ENCODE measurements at places on chromosomes 5 and 9.

DNA sequence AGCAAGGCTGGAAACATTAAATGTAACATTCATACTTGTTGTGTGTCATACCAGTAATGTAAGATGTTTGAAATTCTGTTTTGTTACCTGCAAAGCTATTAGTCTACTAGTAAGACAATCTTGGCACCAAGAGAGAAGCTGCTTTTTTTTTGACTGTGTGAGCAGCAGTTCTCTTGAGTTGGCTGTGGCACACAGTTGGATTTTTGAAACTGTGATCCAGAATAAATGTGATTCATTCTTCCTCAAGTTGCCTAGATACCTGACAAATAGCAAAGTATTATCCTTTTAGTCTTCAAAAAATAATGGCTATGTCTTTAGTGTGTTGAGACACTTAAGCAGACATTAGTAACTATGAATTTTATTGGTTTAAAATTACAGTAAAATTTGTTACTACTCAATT, 57.2 kb upstream of the HAPLN1 start:
- no peak for DNase-seq

DNA sequence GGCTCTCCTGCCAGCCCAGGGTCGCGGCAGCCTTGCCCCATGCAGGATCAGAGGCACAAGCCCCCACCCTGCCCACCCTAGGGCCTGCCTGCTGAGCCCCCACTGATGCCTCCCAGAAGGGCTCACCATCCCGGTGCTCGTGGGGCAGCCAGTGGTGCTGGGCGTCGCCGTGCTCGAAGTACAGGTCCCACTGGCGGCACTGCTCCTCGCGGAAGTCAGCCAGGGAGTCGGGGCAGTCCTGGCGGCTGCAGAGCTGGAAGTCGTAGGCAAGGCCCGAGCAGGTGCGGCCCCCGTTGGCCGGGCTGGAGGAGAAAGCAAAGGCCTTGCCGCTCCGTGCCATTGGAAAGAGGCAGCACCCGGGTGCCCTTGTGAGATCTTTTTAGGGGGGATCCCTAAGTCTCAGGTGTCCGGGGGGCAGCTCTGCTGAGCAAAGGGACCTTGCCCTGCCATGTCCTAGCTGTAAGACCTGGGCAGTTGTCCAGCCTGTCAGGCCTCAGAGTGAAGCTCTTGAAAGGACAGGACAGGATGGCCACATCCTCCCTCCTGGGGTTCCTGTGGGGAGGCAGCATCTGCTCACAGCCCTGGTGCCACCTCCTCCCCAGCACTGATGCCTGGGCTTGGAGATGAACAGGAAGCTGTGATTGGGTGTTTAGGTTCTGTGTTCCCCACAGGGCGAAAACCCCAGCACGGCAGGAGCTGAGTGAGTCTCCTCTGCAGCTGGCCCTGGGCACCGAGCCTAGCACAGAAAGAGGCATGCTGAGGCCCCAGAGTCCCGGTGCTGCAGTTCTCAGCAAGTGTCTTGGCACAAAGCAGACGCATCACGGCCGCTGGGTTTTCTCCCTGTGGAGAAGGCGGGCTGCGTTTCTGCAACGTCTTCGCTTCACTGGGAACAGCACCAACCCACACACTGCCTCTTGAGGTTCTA, 77.7 kb downstream of the ZNF354C start:
- DNase-seq: no peak

DNA sequence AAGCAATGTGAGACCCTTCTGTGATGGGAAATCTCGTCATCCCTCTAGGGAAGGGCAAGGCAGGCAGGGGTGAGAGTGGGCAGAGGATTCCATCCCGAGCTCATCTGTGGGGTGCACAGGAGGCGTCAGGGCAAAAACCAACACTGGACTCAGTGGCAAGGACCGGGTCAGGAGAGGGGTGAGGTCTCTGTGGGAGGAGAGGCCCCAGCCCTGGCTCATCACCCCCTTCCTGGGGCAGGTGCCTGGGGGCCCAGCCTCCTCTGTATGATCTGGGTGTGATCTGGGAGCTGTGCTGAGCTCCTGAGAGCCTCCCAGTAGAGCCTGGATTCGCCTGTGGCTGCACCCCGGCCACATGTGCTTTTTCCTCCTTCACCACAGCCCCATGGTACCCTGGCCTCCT, 597 bp downstream of the SPATA31E1 start:
- DNase-seq: no peak

DNA sequence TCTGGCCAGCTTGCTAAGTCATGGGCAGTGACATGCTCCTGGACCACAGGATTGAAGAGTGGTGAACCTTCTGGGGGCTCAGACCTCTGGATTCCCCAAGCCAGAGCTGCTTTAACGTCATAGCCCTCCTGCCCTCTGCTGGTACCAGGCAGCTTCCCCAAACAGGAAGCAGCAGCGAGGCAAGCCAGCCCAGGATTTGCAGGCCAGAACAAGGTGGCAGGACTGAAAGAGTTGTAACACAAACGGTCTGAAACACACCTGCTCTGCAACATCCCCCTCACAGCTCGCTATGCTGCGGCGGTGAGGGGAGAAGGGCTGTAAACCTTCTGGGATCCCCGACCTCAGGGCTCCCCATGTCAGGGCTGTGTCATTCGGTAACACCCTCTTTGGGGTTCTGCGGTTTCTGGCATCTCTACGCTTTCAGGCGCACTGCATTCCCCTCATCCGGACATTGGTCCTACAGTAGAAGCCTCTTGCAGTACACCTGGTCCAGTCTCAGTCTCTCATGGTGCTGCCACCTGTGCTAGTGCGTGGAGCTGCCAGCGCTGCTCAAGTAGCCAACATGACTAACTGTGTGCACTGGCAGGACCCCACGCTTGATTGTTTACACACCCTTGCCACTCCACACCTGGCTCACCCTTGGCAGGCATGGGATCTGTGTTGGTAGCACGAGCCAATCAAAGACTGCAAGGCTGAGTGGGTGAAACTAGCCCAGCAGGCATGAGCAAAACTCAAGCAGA, 893.3 kb downstream of the PTPRD start:
- no peak for DNase-seq

DNA sequence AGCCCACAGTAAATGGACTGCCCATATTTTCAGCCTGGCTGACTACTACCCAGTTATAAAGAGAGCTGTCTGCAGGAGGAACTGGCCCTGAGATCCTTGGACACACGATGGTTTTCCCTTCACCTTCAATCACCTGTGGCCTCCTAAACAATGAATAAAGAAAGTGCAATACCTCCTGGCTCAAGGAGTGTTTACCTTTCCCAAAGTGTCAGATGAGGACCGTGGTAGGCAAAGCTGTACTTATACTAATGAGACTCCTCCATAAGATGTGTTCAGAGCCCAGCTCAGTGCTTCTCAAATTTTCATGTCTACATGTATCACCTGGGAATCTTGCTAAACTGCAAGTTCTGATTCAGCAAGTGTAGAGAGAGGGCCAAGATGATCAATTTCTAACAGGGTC, 284.5 kb upstream of the VLDLR start:
- no peak for DNase-seq

- DNase-seq: no peak
Observed at GRCh38 chr9:86185872-86186271, 73.6 kb downstream of the C9orf153 start.

DNA sequence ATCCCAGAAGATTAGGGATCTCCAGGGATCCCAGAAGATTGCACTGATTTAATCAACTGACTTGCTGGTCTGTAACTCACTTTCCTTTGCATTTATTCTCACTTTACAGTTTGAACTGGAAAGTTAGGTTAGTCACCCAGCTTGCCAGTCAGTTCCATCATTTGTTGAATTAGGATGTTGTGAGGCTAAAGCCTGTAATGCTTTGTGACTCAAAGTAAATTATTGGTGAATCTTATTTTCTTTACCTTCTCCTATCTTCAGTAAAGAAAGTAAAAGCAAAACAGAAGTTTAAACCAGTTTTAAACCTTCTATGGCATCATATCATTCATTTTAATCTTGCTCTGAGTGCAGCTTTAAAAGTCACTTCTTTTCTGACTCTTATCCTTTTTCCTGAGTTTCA, 85.8 kb downstream of the SLC44A1 start:
- DNase-seq: no peak

DNA sequence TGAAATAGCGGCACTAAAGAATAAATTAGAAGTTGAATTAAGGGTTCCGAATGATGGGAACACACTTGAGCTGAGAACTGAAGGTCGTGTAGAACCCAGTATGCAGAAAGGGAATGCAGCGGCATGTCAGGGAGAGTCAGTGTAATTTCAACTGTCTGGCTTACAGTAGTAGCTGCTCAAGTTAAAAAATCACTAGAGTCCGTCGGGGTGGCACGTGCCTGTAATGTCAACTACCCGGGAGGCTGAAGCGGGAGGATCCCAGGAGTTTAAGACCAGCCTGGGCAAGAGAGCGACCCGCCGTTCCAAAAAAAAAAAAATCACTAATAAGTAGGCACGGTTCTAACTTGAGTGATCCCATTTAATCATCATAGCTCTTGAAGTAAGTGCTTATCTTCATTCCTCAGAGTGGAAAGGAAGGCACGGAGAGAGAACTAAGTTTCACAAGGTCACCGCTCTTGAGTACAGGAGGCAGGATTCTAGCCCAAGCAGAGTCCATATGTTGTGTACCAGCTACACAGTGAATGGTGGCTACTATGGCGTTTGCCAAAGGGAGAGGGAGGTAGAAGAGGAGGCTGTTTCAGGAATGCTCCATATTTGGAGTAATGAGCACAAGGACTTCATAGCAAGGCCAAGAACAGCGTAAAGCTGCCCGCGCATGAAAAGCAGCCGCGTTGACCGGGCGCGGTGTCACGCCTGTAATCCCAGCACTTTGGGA, 831 bp downstream of the RMRP start:
- DNase-seq: no peak

- no peak for DNase-seq
Observed at GRCh38 chr5:119382169-119382568, 26.4 kb downstream of the TNFAIP8 start.

DNA sequence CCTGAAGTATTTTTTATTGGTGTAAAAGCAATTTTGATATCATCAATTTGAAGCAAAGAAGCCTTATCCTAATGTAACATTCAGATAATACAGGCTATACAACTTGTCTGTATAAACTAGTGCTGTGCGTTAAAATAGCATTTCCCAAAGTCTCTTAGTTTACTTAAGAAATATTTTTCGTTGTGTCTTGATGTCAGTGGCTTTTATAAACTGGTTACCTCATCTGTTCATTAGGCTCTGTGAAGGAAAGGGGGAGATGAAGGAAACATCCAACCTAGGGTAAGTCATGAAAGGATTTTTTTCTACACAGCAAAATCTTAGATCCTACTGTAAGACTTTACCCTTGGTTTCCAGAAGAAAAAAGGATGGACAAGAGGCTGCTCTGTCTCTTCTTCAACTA, 272.9 kb downstream of the PJA2 start:
- DNase-seq: no peak

GRCh38 chr9:1606253-1606652, 408.9 kb upstream of the SMARCA2 start:
- no peak for DNase-seq

DNA sequence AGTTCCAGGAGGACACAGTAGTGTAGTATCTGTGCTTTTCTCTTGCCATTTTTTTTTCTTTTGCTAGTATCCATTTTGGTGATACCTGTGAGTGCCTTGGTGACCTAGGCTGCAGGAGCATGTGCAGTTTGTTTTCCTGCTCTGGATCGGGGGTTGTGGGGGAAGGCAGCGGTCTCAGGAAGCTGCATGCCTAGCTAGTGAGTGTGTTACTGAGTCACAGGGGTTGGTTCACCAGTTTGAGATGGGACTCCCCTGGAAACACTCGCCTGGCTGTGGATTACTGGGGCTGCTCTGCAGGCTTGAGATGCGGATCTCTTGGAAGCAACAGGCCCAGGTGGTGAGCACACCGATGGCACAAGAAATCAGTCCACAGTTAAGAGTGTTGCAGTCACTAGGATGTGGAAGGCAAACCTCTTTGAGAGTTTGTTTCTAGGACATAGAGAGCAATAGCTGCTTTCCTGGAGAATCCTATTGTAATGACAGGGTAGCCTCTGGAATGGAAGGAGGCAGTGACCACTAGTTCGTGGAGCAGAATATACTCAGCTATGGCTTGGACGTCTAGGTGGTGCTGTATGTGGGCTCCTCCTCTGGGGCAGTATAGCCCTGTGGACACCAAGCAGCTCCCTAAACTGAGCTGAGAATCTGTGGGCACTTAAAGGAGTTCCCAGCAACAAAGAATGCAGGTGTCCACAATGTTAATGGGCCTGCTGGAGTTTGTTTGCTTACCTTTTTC, 20.0 kb upstream of the SPATA31E1 start:
- DNase-seq: no peak

DNA sequence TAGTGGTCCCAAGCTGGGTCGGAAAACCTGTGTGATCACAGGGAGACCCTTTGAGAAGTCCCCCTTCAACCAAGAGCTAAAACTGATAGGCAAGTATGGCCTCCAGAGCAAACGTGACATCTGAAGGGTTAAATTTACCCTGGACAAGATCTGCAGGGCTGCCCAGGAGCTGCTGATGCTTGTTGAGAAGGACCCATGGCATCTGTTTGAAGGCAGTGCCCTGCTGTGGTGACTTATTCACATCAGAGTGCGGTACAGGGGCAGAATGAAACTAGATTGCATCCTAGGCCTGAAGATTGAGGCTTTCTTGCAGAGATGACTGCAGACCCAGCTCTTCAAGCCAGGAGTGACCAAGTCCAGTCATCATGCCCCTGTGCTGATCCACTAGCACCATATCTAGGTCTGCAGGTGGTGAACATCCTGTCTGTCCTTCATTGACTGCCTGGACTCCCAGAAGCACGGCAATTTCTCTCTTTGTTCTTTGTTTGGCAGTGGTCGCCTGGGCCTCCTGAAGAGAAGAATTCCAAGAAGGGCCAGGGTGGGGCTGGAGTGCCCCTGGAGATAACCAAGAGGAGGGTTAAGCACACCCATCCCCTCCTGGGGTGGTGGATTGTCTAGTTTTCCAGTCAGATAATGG, 25.7 kb upstream of the CHD1 start:
- DNase-seq: no peak

Measured in activated CD4-positive, alpha-beta T cell treated with anti-CD3 and anti-CD28 coated beads, Interleukin-2, Interleukin-4, amounts not matched to agents 100 ng/mL and 50 ng/mL, durations not matched to agents 16 hours and 8 hours (primary cell).